ENCODE measurements at places on chromosomes 1 and 21.

DNA sequence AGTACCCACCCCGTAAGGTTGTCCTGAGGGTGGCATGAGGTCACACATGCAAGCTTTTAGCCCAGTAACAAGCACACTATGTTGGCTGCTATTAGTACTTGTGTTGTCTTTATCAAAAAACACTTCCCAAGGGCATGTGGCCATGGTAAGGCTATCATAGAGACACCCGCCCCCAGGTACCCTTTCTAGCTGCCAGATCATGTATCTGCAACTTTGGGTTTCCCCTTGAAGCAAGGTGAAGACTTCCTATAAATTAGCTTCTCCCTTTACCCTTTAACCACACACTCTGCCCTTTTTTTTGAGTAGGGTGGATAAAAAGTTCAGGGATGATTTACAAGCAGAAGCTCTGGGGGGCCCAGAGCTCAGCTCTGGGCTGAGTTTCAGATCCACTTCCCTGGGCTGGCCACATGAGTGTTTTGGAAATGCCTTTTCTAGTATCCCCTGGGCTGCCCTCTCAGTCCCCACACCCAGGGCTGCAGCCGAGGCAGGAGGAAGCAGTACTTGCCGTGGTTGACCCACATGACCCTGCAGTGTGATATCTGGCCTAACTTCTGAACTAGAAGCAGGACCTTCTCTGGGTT, 2.0 kb downstream of the ZDHHC18 start:
- DNase-seq = peak; percentile 28

- DNase-seq = no peak
These were observed 16.5 kb downstream of the CFAP74 start for GRCh38 chr1:1987142-1987510.

DNA sequence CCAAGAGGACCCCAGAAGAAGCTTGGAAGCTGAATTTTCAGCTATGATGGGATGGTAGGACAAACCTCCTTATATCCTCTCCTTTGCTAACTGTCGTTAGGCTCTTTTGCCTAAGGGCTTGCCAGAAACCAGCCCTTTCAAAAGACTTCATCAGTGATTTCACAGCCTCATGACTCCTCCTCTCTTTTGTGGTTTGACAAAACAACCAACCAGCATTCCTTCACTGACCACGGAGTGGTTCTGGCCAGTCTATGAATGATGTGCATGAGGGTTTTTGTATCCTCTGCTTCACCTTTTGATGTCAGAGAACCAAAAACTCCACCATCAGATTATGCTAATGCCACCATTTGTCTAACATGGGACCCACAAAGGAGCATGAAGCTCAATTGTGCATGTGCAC, 116.9 kb upstream of the COA6 start:
- no peak for DNase-seq

- DNase-seq = no peak
These were observed 46.6 kb upstream of the APOBEC4 start for GRCh38 chr1:183699616-183700160.

GRCh38 chr1:63866084-63866483, 92.3 kb downstream of the ROR1 start:
- DNase-seq = no peak

- DNase-seq = peak; percentile 21
These were observed 1.7 kb downstream of the TOR1AIP1 start for GRCh38 chr1:179883745-179884138.

- DNase-seq = no peak
These were observed 41.3 kb downstream of the ADAMTS5 start for GRCh38 chr21:26925636-26926035.

- DNase-seq = no peak
These were observed 1049.6 kb upstream of the ADGRL4 start for GRCh38 chr1:80056179-80056578.

GRCh38 chr1:155219592-155220031, 11.1 kb downstream of the MTX1 start:
- peak; percentile 75 for DNase-seq

- DNase-seq = peak; percentile 71
These were observed 49.4 kb upstream of the PARP1 start for GRCh38 chr1:226457307-226457712.

DNA sequence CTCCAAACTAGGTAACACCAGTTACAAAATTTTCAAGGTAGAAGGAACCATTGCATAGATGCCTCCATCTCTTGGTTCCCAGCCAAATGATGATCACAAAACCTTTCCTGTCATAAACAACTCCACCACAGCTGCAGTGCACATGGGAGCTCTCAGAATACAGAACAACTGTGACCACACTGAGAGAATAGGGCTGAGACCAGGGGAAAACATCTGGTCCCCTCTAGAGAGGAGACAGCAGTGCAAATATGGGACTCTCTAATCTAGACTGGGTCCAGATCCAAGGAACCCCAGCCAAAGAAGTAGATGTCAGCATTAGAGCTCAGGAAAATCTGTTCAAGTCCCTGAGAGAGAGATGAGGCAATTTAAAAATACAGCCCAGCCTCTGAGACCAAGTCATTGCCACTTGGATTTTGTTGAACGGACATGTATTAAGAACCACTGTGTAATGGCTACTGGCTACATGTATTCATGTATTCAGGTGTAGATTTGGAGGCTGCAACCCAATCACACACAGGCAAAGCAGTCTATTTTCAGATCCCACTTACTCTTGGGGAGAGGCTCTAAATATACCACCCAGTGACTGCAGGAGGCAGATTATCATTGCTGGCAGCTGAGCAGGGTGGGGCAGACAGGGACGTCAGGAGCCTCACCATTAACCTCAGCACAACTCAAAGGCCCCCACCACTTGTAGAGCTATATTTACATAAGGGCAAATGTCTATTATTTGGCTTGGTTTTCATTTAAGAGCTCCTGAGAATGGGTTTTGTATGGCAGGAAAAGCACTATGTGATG, 7.6 kb upstream of the RXRG start:
- no peak for DNase-seq

DNA sequence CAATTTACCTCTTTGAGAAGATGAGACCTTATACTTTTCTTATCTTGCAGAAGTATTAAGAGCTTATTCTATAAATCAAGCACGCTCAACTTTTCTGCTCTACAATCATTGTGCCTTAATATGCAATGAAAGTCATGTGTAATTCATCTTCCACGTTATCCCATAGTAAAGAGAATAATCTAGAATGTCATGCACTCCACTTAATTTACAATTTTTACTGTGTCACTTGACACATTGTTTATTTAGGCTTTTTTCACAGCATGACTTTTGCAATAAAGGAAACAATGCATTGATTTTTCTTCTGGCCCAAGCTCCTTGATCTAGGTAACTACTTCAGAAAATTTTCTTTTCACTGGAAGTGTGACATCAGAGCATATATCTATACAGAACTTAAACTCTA, 290.9 kb downstream of the HHIPL2 start:
- no peak for DNase-seq

DNA sequence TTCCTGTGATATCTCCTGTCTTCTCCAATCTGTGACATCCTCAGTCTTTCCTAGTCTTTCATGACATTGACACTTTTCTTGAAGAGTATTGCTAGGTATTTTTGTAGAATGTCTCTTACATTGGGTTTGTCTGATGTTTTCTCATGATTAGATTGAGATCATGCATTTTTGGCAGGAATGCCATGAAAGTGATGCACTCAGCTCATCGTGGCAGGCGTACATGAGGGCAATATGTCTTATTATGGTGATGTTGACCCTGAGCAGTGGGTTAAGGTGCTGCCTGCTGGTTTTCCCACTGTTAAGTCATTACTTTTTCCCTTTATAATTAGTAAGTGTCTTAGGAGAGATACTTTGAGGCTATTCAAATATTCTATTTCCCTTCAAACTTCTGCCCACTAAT, 80.2 kb upstream of the SSX2IP start:
- no peak for DNase-seq

DNA sequence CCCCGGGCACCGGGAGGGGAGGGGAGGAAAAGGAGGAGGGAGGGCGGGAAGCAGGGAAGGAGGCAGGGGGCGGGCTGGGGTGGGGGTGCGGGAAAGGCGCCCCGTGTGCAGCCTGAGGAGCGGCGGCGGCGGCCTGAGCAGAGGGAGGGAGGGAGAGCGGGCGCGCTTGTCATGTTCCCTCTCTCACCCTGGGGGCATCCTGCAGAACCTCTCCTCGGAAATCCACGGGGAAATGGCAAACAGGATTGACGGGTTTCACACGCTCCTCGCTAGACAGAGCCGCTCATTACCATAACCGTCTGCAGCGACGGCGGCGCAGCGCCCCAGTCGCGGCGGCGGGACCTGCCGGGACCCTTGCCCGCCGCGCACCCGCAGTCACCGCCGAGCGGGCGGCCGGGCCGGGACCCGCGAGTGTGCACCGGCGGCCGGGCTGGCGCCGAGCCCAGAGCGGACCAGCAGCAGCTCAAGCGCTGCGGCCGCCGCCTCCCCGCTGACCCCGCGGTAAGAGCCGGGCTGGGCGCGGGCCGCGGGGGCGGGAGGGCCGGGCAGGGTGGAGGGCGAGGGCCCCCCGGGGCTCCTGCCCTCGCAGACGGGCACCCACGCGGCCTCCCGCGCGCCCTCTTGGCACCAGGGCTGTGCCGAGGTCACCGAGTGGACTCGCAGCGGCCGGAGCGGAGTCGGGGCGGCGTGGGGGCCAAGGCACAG, at the start of gene SERTAD4:
Gene SERTAD4 (plus strand): TSS at position 286 of the 705 bp plus-strand sequence. CDS start 5,165 bp downstream, outside the sequence.
- DNase-seq = peak; percentile 14

- DNase-seq = no peak
These were observed 13.9 kb downstream of the C1orf174 start for GRCh38 chr1:3886106-3886670.

DNA sequence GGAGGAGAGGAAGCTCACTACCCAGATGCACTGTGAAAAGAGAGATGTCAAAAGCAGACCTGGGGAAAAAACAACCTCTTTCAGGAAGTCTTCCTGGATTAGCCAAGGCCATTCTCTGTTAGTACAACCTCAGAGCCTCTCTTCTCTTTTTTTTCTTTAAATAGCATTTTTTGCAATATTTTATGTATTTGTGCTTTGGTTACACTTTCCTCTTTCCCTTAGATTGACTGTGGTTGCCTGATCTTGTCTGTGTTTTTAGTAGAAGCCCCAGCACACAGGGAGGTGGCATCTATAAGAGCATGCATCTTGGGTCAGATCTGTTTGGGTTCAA, 18.8 kb downstream of the SLC26A9 start:
- no peak for DNase-seq

DNA sequence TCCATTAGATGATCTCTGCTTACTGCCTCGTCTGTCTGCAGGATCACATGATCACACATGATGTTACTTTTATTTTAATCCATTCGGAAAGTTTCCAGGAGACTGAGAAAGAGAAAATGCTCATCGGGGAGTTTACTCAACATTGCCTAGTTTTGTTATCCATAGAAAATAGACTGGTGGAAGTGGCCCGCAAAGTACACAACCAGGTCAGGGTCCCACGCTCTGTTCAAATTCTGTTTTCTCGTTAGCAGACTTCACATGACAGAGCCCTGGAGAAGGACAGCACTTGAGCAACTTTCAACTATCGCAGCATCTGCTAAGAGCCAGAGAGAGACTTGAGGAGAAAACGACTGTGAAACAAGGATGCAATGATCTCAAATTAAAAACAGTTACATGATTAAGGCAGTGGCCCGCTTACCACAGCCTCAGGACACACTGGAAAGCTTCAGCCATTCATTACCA, 44.2 kb downstream of the ADAMTS1 start:
- no peak for DNase-seq

DNA sequence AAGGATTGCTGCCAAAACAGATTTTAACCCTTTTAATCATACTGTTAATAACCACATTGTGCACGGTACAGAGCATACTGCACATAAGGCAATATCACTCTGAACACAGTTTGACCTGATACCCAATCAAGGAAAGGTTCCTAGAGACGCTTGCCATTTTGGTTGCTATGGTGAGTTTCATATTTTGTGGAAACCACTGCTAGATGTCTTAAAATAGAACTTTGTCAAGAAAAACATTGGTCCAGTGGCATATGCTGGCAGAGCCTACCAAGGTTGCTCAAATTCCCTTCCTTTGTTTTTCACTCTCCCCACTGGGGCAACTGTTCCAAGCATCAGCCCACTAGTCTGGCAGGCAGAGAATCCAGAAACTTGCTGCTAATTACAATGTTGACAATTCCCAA, 114.8 kb upstream of the DPYD start:
- DNase-seq = no peak

- no peak for DNase-seq
These were observed 40.6 kb downstream of the ST6GALNAC3 start for GRCh38 chr1:76115171-76115570.

DNA sequence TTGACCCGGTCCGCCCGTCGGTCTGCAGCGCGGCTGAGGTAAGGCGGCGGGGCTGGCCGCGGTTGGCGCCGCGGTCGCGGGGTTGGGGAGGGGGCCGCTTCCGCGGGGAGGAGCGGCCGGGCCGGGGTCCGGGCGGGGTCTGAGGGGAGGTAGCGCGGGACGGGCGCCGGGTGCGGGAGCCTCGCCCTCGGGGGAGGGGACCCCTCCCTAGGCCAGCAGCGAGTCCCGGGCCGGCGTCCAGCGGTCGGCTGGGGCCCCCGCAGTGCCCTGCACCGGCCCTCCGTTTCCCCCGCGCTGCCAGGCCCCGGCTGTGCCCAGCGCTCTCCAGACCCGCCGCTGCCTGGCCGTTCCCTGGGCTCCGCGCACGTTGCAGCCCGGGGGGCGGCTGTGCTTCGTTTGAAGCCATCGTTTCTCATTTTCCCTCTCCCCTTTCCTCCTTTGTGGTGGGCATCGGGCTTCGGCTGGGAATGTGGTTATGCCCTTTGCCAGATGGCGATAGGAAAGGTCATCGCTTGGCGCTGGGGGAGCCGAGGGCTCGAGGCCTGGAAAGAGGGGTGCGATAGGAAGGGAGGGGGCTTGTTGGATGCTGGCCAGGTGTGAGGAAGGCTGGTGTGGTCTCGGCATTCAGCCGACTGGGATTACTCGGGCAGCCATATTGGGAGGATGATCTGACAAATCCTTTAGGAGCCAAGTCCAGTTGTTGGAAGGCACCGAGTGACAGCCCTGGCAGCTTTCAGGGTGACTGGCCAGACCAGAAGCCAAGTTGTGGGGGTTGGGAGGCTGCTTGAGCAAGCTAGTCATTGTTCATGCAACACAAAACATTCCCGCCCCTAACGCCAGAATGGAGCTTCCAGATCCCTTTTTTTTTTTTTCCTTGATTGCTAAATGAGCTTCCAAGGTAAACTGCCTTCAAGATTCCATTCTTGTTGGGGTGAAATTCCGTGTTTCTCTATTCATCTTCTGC, 753 bp downstream of the KIF1B start:
- peak; percentile 60 for DNase-seq

DNA sequence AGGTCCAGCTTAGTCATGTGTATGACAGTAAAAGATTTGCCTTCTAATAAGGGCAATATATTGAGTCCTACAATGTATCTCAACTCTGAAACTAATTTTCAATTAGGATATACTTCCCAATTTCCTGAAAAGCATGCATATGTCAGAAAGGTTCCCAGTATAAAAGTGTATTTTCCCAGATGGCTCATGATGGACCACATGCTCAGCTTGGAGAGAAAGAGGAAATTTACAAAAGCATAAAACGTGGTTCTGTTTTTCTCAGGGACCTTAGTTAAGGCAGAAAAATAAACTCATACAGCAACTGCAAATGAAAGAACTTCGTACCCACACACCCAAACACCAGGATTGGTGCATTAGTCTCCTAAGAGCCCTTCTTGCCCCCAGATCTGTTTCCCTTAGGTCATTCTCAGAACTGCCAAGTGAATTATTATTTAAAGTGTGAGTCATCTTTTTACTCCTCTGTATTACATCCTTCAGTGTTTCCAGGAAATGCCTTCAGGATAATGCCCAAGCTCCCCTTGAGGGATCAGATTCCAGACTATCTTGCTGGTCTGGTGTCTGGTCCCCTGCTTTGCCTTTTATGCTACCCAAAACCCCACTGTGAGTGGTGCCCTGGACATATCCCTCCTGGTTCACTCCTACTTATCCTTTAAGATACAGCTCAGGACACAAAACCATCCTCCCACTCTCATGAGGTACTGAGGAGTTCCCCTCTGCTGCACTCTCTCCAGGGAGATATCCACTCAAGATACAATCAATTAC, 57.4 kb downstream of the SSX2IP start:
- DNase-seq = no peak

GRCh38 chr1:155938220-155938627, 3.2 kb upstream of the RXFP4 start:
- DNase-seq = peak; percentile 88
